Fibroblast of skin of right biceps (primary cell): ENCODE measurements at places on chromosomes 3 and 15.

- no peak for DNase-seq
Observed at GRCh38 chr15:46344915-46345314, 710.1 kb downstream of the SQOR start.

DNA sequence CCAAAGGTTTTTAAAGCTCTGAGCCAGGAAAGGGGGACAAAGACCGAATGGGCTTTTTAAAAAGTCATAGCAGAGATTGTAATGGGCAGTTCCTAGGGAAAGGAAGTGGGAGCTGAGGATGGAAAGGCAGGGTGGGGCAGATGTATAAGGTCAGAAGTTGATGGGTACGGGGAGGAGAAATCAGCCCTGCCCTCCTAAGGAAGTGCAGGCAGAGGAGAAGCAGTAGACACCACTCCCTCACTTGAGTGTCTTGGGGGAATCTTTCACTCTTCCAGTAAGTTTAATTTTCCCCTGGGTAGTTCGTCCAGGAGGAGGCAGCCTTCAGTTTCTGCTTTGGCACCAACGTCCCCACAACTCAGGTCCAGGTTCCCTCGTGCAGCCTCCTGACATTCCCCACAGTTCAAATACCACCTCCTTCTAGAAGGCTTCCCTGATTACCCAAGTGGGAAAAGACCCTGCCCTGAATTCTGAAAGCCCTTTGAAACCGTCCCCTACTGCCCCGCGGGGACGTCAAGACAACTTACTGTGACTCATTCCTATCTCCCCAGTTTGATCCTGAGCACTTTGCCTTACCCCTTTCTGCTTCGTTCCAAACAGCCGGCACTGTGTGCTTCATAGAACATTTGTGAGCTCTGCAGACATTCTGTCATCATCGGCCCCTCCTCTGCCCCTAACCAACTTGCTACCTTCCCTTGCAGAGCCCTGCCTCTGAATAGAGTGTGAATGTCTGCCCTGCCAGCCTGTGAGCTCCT, 14.3 kb upstream of the SRP14 start:
- no peak for DNase-seq

DNA sequence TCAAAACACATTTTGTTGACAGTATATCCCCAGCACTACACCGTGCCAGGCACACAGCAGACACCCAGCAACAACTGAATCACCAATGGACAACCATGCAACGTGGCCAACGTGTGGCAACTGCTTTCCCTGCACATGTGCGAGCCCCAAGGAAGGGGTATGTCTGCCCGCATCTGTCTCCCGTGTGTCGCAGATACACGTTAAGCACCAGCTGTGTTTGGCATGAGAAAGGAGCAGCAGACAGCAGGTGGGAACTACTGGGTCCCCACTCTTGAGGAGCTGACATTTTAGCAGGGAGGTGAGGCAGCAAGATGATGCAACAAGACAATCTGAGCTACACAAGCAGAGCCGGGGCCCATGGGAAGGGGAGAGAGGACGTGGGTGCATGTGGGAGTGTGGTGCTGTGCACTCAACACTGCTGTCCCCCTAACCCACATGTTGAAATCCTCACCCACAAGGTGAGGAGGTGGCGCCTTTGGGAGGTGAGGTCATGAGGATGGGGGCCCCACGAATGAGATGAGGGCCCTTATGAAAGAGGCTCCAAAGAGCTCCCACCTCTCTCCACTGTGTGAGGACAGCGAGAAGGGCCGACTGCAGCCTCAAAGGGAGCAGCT, 56.2 kb downstream of the ROPN1B start:
- no peak for DNase-seq

GRCh38 chr3:197495059-197495455, 60.7 kb downstream of the BDH1 start:
- DNase-seq = no peak

- DNase-seq = peak; percentile 43
Observed at GRCh38 chr3:151356794-151357462, 27.6 kb upstream of the P2RY13 start.

DNA sequence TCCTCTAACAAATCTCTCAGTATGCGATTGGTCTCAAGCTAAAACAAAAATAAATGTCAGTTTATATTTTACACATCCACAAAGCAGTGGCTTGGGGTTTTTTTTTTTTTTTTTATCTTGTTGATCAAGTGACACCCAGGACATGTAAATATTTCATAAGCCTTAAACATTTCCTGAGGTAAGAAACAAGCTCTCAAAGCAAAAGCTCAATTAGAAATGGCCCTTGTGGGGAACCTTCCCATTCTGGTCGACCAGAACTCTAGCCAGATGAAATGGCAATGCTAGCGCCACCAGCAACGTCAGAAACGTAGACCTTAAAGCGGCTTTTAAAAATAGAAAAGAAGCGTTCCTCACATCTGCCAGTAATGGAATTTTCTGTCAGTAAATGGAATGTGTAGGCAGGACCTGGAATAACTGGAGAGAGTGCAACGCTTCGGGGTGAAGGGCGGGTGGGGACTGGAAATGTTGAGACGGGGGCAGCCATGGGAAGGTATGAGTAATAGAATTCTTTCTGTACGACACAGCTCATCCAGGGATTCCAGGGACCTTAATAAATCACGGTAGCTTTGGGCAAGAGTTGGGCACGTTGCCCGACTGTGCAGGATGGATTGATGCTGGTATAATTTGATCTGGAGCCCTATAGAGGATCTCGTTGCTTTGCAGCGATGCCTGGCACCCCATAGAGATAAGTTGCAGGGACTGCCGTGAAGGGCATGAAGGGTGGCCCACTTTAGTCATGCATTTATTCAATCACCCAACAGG, 44.4 kb downstream of the BTD start:
- peak; percentile 98 for DNase-seq

GRCh38 chr3:68620211-68620610, 312.1 kb downstream of the TAFA4 start:
- no peak for DNase-seq

DNA sequence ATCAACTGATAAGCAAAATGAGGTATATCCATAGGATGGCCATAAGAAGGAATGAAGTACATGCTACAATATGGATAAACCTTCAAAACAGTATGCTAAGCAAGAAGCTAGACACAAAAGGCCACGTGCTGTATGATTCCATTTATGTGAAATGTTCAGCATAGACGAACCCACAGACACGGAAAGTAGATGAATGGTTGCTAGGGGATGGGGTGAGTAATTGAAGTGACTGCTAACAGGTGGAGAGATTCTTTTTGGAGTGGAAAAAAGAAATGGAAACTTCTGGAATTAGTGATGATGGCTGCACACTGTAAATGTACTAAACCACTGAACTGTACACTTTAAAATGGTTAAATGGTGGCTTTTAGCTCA, 630 bp upstream of the EFCAB12 start:
- DNase-seq = no peak

- peak; percentile 75 for DNase-seq
Observed at GRCh38 chr3:122974764-122975162, 52.8 kb downstream of the SEMA5B start.

- no peak for DNase-seq
Observed at GRCh38 chr15:36126194-36126593, 453.2 kb upstream of the CDIN1 start.

GRCh38 chr15:62975515-62975914, 67.0 kb upstream of the TPM1 start:
- no peak for DNase-seq

DNA sequence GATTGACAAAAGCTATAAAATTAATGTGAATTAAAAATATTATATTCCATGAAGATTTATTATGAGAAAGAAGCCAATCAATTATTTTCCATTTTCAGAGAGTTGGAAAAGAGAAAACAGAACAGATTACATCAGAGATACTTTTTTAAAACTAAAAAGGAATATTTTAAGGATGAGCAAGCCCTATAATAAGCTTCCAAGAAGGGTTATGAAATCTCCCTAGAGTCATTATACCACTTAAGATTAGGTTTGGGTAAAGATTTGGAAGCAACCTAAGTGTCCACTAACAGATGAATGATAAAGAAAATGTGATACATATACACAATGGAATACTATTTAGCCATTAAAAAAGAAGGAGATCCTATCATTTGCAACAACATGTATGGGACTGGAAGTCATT, 51.6 kb upstream of the FSIP1 start:
- DNase-seq = peak; percentile 65

DNA sequence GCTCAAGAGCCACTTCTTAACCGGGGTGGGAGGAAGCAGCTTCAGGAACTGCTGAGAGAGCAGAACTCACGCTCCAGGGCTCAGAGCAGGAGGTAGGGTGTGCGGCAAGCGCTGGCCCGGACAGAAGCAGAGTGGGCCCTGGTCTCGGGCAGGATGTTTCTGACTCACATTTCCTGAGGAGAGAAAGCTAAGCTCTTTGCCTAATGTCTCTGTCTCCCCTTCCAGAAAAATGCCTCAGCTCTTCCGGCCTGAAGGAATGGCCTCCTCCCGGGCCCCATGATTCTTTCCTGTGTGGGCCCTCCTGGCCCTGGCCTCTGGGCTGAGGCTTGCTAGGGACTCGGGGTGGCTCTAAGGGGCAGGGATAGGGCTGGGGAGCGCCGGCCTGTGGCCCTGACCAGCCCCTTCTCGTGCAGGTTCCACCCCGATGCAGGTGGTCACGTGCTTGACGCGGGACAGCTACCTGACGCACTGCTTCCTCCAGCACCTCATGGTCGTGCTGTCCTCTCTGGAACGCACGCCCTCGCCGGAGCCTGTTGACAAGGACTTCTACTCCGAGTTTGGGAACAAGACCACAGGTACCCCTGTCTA, 4.1 kb upstream of the STAB1 start:
- DNase-seq = no peak
